ENCODE measurements at places on chromosomes 7 and 10. TPM values are rescaled to one million over a fixed set of nuclear protein-coding genes. Genes with fewer than 3 reads are reported as not detected.

Gene UROS
- 36.1 TPM for total RNA-seq

Gene GALNT11
- total RNA-seq: 35.7 TPM

Gene GIMAP7
- 15.1 TPM for total RNA-seq

Gene LMOD2
- total RNA-seq: not detected

Gene KNDC1
- 1.9 TPM for total RNA-seq

Gene PLXNA4
- total RNA-seq: 3.4 TPM

Gene MMD2
- total RNA-seq: not detected

Gene TMEM139
- not detected for total RNA-seq

Gene PIK3AP1
- 10.0 TPM for total RNA-seq

Gene CALHM1
- total RNA-seq: not detected

Gene TBX20
- total RNA-seq: not detected

Gene ABCB4
- 1.1 TPM for total RNA-seq

Gene CHST3
- 15.0 TPM for total RNA-seq

Gene PRDX3
- 247 TPM for total RNA-seq

Gene NEURL1
- 0.41 TPM for total RNA-seq

Measured in sigmoid colon (tissue), 7 donors.